ENCODE measurements at places on chromosomes 4 and X.

- no peak for DNase-seq
Measured at GRCh38 chr4:94410678-94411206, 41.0 kb upstream of the PDLIM5 start.

DNA sequence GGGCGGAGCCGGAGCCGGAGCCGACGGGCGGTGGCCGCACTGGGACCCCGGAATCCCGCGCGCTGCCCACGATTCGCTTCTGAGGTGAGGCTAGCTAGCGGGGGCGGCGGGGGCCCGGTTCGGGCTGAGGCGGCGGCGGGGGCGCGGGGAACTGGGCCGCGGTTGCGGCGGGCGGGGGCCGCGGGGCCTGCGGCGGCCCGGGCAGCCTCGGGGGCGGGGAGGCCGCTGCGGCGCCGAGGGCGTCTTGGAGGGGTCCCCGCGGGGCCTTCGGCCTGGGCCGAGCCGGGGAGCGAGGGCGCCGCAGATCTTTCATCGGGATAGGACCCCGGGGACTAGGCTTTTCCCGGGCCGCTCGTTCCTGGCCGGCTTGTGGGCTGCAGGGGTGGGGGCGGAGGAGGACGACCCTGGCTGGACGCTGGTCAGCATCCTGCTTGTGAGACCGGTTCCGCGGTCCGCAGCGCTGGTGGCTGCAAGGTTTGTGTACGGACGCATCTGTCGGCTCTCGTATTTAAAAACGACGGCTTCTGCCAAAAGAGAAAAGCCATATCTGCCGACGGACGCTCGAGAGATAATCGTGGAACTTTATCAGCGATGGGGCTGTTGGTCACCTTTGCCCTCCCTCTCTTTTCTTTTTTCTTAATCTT is 419 bp downstream of the ADD1 start:
- peak; percentile 55 for DNase-seq

GRCh38 chr4:25075129-25075528 is 44.4 kb upstream of the LGI2 start:
- DNase-seq: no peak

GRCh38 chr4:1887052-1887451 is 15.9 kb downstream of the NSD2 start:
- DNase-seq: no peak
